Right lobe of liver (tissue), 6 donors: ENCODE measurements at places on chromosomes 7 and 10.

DNA sequence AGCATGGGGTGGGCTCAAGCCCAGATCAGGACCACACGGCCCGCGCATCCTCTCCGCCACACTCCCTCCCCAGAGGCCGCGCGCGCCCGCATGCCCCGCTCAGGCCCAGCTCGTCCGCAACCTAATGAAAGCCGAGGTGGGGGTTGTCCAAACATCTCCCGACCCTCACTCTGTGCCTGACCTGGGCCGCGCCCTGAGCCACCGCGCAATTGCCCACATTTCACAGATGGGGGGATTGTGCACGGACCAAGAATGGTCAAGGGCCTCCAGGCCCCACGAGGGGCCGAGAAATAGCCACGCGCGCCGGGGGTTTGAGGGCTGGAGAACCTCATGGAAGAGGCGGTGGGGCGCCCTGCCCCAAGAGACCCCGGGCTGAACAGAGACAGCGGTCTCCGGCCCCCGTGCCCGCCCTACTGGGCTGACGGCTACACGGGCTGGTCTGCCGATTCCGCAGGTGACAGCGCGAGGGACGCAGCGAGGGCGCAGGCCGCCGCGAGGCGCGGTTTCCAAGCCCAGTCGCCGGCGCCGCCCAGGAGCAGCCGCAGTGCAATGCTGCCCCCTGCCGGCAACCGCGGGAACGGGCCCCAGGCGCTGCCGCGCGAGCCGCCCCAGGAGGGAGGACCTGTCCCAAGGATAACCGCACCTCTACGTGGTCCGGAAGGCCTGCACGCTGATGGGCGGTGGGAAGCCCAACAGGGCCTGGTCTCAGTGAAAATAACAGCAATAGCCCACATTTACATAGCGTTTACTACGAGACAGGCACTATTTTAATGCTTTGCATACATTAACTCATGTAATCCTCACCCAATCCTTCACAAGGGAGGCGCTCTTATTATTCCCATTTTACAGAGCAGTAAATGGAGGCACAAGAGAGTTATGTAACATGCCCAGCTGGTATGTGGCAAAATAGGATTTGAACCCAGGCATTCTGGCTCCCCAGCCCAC is 10.5 kb upstream of the GRID1 start:
- DNase-seq: peak; percentile 80

- DNase-seq: no peak
These were observed 120.1 kb upstream of the PITRM1 start for GRCh38 chr10:3292636-3293035.

DNA sequence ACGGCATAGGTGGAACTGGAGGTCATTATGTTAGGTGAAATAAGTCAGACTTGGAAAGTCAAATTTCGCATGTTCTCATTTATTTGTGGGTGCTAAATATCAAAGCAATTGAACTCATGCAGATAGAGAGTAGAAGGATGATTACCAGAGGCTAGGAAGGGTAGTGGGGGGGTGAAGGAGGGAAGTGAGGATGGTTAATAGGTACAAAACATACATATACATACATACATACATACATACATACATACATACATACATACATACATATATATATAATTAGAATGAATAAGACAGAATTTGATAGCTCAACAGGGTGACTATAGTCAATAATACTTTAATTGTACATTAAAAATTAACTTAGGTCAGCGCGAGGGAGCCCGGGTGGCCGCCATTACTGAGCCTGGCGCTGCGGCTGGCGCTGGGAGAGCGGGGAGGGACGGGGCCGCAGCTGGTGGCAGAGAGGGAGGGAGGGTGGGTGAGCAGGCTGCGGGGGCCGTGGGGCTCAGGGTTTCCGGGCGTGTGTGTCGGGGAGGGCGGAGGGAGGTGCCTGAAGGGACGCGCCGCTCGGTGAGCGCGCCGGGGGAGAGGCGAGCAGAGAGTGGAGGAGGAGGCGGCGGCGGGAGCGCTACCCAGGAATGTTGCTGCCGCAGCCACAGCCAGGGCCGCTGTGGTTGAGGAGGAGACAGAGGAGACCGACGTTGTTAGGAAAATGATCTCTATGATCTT is 85.8 kb upstream of the EGFR start:
- peak; percentile 71 for DNase-seq

DNA sequence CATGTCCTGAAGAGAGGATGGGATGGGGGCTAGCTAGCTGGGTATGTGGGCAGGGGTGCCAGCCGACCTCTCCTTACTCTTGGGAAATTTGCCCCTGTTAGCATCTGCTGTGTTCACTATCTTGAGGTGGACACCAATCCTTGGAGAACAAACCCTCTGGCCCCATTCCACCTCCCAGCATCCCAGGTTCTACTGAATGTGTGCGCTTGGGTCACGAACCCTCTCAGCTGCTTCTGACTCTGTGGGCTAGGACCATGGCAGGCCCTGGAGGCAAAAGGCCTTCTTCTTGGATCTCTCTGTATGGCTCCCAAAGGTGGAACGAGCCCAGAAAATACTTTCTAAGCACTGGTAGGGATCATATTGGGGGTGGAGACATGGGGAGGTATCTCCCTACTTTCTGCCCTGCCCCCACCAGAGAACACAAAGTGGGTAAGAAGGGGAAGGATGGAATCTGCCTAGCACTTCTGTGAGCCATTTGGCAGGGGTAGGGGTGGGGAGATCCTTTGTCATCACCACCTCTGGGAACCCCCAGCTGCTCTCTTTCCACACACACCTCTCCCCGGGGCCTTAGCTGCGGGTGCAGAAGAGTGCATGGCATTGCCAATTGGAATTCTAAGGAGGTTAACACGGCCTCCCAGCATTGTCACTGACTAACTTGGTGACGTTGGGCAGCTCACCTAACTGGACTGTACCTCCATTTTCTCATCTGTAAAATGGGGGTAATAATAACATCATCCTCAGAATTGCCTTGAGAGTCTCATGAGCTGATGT is 7.7 kb downstream of the UNC5B start:
- DNase-seq: no peak

- no peak for DNase-seq
These were observed 232.5 kb downstream of the CDK14 start for GRCh38 chr7:90828601-90829000.

- DNase-seq: no peak
These were observed 35.5 kb downstream of the GRIFIN start for GRCh38 chr7:2440608-2441245.

DNA sequence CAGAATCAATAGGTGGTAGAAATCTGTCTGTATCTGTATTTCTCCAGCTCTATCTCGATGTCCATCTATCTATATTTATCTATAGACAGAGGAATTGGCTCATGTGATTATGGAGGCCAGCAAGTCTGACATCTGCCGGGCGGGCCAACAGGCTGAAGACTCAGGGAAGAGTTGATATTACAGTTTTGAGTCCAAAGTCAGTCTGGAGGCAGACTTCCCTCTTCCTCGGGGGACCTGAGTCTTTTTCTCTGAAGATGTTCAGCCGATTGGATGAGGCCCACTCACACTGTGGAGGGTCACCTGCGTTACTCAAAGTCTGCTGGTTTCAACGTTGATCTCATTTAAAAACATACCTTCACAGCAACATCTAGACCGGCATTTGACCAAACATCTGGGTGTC is 98.7 kb downstream of the RAMP3 start:
- no peak for DNase-seq

DNA sequence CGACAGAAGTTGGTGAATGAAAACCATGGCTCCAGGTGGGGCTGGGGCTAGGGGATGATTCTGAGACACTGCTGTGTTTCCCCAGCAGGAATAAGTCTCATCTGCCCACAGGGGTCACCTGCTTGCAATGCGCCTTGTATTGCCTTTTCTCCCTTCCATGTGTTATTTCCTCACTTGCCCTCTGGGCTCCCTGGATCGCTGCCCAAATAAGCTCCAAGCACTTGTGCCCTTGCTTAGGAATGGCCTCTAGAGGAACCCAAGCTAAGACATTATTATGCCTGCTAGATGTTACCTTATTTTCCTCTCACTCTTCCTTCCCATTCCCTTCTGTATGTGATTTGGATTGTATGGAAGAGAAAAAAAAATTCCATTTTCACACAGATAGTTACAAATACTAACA is 24.8 kb upstream of the PLPP4 start:
- DNase-seq: no peak

DNA sequence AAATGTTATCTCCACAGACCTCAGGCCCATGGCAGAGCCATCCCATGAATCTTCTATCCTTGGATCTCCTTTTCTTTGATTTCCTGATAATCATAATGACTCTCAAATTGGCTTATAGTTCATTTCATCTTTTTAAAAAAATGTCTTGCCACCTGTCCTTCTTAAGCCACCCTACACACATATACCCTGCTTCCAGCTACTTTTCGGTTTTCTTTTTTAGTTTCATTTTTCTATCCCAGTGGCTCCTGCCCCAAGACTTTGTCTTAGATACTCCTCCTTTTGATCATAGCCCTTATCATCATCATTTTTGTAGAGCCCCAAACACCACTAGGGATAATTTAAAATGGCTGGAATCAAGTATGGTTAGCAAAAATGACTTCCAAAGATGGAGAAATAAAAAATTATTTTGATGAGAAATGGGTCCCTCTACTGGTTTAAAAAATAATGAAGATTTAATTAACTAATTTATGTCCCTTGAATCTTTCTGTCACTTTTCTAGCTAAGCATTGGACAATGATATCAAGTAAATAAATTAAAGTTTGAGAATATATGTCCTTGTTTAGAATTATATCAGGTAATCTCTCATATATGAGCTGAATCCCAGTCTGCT is 277.3 kb upstream of the SEMA3D start:
- DNase-seq: no peak

DNA sequence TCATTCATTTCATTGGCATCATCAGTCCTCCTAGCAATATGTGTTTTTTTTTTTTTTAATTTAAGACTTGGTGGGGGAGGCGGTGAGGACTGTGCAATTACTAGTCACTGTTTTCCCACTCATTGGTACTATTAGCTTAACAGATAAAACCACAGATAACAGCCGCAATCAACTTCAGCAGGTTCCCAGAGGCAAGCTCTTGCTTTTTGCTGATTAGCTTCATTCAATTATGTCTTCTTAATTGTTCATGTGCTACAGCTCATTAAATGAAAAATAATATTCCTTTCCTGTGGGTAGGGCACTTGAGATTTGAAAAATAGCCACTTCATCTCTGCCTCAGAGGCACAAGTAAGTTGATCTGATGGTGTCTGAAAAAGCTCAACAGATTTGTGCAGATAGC is 215.5 kb downstream of the PCDH15 start:
- no peak for DNase-seq

GRCh38 chr7:139620676-139621344 is 97.3 kb downstream of the CLEC2L start:
- DNase-seq: no peak

DNA sequence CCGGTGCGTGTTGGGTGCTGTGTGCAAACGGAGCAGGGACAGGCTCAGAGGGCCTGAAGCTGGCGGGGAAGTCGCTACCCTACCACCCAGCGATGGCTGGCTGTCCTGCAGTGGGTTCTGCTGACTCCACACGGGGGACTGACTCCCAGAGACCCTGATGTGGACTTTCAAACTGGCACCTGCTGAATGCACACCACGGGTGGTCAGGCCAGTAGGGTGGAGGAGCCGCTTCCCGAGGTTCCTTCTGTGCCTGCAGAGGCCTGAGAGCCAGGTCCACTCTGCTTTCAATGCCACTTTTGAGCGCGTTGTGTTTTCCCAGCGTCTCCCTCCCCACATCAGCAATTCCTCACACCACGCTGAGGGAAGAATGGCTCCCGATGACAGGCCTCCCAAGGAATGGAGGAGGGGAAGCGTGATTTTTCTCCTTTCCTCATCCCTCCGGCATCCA is 135.3 kb downstream of the ADARB2 start:
- DNase-seq: no peak

DNA sequence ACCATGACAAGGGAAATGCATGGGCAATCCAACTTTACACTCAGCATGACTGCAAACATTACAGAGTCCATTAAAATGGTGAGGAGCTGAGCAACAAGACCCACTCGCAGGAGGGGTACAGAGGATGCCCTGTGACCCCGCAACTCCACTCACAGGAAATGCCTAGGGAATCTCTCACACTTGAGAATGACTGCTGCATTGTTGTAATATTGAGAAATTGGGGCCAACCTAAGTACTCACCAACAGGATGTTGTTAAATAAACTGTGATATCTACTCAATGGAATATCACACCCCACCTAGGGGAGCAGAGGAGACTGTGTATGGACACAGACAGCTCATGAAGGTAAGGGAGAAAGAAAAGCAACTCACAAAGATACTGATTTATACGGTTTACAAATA is 53.4 kb upstream of the CAMK2B start:
- no peak for DNase-seq

GRCh38 chr10:51224671-51225161 is 150.4 kb downstream of the PRKG1 start:
- DNase-seq: no peak

GRCh38 chr7:91759205-91759863 is 121.2 kb downstream of the MTERF1 start:
- DNase-seq: peak; percentile 61
